ENCODE measurements at places on chromosomes 1 and 21.

- no peak for DNase-seq
Measured at GRCh38 chr21:14766241-14766640, 220.1 kb upstream of the SAMSN1 start.

DNA sequence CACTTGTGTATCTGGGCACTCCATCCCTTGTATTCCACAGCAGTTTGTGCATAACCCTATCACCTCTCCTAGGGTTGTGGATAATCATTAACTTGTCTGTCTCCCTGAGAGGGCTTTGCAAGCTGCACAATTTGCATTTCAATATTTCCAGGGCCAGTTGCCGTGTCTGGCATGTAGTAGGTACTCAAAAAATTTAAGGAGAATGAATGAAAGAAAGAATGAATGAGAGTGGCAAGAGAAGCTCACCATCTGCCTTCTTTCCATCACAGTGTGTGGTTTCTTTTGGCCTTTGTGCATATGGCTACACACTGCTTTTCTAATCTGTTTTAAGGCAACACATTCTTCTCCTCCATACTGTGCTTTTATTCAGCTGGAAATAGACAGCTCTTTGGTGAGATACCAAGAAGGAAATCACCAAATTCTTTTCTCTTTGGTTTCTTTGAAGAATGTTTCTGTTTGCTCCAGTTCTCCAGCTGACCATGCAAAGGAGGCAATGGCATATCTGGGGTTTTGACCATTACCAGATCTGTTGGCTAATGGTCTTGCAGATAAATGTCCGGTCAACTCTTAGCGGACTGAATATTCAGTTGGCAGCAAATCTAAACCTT lies 49.4 kb downstream of the NGF start:
- no peak for DNase-seq

GRCh38 chr1:151806170-151806569 lies 951 bp upstream of the LINGO4 start:
- no peak for DNase-seq

GRCh38 chr1:27744556-27744955 lies 18.8 kb downstream of the FAM76A start:
- DNase-seq = no peak

DNA sequence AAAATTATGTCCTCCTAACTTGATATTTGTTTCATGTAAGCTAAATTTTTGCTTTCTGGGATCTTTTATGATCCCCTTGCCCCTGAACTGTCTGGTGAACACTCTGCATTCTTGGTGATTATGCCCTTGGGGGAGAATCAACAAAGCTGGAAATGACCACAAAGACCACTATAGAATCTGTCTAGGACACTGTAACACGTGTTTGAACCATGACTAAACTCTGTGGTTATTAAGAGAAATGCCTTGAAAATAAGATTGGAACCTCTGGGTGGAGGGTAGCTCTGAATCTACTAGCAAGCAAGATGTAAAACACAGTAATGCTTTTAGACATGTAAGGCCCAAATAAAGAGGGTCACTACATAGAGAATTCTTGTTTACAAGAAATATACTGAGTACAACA lies 237.5 kb downstream of the HMCN1 start:
- no peak for DNase-seq

GRCh38 chr21:35202431-35202830 lies 153.3 kb upstream of the RUNX1 start:
- no peak for DNase-seq

- no peak for DNase-seq
Measured at GRCh38 chr1:169809370-169810095, 14.8 kb upstream of the METTL18 start.
